Tibial nerve (tissue), 4 donors: ENCODE measurements at places on chromosomes 16 and 17. TPM values are rescaled to one million over a fixed set of nuclear protein-coding genes. Genes with fewer than 3 reads are reported as not detected.
A peak's percentile ranks its signal among the peaks of the same experiment; 100 is the strongest.

GRCh38 chr16:17312094-17312710 lies 158.6 kb downstream of the XYLT1 start:
- no peak for DNase-seq

GRCh38 chr17:5854871-5855554 lies 215.2 kb upstream of the WSCD1 start:
- no peak for DNase-seq

DNA sequence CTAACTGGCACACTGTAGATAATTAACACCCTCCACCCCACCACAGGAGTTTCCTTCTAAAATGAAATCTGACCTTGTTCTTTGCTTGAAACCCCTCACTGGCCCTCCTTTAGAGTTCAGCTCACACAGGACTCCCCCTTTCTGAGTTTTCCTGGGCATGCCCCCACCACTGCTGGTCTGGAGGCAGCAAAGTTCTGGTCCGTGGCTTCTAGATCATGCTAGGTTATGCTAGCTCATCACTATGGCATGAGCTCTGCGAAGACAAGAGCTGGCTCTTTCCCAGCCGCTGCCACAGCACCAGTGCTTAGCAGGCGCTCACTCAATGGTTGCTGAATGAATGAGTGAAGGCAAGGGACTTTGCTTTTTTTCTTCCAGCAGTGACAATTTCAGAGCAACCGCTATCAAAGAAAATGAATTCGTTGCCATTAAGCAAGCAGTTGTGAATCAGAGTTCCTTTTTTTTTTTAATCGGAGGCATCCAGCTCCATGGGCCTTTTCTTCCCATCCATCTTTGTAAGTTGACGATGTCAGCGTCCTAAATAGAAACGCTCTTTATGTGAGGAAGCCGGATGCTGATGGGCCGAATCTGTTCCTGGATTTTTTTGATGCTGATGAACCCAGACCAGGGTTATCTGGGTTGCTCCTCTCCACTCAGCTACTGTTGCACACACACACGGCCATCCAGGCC lies 80.8 kb upstream of the NOL11 start:
- no peak for DNase-seq

DNA sequence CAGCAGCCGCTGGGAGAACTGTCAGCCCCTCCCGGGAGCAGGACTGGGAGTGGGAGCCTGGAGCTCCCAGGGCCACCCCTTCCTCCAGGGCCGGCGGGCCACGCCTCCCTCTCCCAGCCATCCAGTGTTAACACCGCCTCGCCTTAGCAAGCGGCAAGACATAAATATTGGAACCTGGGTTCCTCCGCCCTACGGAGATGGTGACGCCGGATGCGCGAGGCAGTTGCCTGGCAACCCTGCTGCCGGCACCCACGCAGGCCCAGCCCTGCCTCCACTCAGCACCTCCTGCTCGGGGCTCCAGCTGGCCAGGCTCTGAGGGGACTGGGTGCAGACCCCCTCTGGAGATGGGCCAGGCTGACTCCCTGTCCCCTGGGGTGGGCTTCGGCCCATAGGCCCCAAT lies 27.4 kb upstream of the CACNA1H start:
- no peak for DNase-seq

GRCh38 chr17:32723310-32723955 lies 153.5 kb downstream of the MYO1D start:
- no peak for DNase-seq

GRCh38 chr16:30954993-30955392 lies 2.6 kb upstream of the SETD1A start:
- no peak for DNase-seq

GRCh38 chr16:74320707-74321106 lies 24.1 kb downstream of the PSMD7 start:
- DNase-seq = no peak

- DNase-seq = peak; percentile 47
These were observed 17.5 kb downstream of the ALOX15B start for GRCh38 chr17:8056232-8056975.

DNA sequence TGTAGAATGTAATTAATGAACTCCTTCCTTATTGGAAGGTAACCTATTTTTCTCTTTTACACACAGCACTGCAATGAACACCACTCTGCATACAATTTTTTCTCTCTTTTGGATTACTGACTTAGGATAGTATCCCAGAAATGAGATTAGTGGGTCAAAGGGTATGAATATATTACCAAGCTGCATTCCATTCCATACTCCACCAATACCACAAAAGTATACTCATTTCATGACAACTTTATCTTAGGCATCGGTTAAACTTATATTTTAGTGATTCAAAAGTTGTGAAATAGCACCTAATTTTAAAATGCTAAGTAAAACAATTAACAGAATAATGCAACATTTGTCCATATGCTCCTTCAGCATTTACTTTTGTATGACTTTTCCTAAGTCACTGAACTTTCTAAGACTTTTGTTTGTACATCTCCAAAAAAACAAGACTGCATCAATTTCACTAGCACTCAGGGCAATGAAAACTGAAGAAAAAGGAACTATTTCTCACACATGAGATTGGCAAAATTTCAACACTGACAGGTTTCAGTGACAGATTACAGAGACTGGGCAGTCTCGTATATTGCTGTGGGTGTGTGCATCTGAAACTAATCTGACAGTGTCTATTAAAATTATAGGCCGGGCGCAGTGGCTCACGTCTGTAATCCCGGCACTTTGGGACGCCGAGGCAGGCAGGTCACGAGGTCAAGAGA lies 32.1 kb downstream of the HELZ start:
- no peak for DNase-seq

DNA sequence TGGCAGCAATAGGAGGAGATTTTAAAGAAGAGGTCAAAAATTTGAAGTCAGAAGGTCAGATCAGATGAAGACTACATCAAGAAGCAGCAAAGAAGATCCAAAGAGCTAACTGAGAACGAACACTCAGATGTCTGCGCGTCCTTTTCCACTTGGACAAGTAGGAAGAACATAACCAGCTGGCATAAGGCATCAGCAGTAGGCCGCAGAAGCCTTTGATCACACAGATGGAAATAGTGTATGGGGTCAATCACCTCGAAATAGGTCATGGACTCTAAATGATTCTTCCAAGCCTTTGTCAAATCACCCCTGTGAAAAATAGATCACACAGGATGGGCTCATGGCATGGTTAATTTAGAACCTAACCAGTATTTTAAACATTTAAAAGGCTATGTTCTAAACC lies 56.4 kb upstream of the TOM1L1 start:
- DNase-seq = no peak

DNA sequence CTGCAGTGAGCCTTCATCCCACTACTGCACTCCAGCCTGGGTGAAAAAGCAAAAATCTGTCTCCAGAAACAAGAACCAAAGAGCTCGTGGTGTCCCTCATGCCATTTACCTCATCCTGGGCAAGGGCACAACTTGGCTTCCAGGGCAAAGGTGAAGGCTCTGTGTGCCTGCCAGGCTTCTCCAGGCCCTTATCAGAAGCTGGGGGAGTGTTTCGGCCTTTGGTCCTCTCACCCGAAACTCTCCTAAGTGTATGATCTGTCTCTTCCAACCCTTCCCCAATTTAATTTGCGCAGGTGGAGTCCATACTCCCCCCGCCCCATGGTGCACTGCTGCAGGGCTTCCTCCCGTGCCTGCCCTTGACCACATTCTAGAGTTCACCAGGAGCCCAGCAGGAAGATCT lies 1.1 kb downstream of the CES2 start:
- no peak for DNase-seq

DNA sequence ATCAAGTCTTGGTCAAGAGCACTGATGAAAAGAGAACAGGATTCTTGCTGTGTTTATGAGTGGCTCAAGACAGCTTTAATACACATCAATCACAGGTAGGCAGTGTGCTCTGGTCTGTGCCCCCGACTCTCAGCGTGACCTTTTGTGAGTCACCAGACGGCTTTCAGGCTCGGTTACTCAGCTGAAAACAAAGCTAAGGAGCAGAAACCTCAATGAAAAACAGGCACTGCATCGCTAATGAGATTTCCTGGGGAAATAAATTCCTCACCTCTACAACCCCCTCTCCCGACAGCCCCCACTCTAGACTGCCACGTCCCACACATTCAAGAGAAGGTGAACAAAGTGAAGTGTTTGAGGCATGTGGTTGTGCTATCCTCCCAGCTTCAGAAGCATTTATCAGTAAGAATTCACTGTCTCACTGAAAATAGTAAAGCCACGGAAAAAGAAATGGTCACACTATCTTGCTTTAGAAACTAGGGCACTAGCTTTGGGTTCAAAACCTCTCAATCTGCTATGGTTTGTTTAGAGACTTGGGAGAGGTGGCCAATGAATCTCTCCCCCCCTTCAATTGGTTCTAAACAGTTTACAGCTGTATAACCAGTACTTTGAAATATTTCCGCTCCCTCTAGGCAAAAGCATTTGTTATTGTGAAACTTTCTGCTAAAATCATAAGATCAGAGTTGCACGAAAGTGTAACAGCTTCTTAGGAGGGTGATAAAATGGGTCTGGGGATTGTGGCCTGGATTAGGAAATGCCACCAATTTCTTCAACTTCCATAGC lies 199.5 kb upstream of the PMFBP1 start:
- DNase-seq = no peak

GRCh38 chr17:45747911-45748310 lies 36.2 kb upstream of the CRHR1 start:
- DNase-seq = no peak

- DNase-seq = no peak
These were observed 30.2 kb downstream of the BMERB1 start for GRCh38 chr16:15464401-15465186.

DNA sequence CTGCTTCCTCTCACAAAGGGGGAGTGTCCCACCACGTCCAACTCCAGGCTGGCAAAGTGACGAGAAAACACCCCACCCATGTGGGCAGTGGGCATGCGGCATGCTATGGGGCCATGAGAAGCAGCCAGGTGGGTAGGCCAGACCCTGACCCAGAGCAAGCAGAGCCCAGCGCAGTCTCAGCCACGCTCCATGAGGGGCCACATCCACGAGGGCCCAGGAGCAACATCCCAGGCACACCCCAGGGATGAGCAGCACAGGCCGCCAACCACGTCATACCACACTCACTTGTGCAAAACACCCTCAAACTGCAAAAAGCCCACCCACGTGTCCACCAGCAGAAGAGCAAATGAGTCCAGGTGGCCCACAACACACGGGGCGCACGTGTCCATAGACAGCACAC lies 117.0 kb downstream of the ZNF778 start:
- DNase-seq = no peak

DNA sequence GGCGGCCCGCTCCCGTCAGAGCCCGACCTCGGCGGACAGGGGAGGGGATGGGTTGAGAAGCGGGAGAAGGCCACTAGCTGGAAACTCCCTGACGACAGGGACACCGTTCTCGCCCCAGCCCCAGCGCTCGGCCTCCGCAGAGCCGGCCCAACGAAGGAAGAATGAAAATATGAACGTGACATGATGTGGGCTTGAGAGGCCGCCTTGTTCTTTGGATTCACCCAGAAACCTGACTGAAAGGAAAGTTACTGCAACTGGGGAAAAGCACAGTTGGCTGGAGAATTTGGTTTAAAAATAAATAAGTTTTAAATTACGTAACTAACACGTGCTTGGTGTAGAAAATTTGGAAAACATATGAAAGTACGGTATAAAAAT lies 21.1 kb downstream of the NPTX1 start:
- DNase-seq = peak; percentile 26

DNA sequence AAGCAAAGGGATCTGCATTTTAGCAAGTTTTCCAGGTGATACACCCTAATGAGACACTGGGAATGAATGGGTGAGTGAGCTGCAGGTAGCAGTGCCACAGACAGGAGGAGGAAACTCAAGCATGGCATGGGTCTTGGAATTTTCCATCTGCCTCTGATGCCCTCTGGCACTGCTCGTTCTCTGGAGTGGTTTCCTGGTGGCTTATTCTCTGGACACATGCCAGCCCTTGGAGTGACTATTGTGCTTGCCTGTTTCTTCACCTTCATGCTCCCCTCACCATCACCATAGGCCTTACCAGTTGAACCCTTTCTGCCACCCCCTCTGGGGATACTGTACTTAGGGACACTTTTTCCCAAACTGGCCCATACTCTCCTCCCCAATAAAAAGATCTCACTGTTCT lies 1.6 kb downstream of the COASY start:
- no peak for DNase-seq

GRCh38 chr16:20056436-20056835 lies 17.3 kb downstream of the GPR139 start:
- no peak for DNase-seq

DNA sequence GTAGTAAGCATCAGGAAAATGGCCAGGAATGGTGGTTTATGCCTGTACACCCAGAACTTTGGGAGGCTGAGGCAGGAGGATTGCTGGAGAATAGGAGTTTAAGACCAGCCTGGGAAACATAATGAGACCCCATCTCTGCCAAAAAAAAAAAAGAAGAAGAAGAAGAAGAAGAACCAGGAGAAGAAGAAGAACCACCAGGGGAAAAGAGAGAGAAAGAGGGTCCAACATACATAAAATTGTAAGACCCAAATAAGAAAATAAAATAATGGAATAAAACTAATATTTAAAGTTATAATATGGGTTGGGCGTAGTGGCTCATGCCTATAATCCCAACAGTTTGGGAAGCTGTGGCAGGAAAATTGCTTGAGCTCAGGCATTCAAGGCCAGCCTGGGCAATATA lies 408.4 kb downstream of the ZFHX3 start:
- no peak for DNase-seq

DNA sequence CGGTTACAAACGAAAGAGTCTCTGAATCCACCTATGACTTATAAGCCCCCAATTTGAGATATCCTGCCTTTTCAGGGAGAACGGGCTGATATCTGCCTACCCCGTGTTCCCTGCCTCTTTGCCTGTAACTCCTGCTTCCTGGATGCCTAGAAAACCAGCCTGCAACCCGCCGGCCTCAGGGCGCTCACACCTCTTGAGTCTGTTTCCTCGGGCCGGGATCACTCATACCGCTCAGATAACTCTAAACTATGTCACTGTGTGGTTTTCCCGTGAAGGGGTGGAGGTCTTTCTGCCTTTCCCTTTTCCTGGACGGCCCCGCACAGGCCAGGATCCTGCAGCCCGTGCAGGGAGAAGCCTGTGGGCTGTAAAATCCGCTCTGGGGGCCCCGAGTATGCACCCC lies 10.4 kb downstream of the RPUSD1 start:
- no peak for DNase-seq

Gene PPL
- total RNA-seq = 52.2 TPM

Gene SEZ6
- total RNA-seq = not detected

Gene SGCA
- 5.2 TPM for total RNA-seq

Gene SF3B3
- 108 TPM for total RNA-seq

Gene GPR139
- not detected for total RNA-seq

Gene EMP2
- 60.5 TPM for total RNA-seq

Gene FOXJ1
- total RNA-seq = not detected

Gene CFAP20
- 19.9 TPM for total RNA-seq
